ENCODE measurements at places on chromosomes 1 and 21.

- DNase-seq: no peak
Measured at GRCh38 chr1:31488528-31488927, 75.5 kb downstream of the SERINC2 start.

DNA sequence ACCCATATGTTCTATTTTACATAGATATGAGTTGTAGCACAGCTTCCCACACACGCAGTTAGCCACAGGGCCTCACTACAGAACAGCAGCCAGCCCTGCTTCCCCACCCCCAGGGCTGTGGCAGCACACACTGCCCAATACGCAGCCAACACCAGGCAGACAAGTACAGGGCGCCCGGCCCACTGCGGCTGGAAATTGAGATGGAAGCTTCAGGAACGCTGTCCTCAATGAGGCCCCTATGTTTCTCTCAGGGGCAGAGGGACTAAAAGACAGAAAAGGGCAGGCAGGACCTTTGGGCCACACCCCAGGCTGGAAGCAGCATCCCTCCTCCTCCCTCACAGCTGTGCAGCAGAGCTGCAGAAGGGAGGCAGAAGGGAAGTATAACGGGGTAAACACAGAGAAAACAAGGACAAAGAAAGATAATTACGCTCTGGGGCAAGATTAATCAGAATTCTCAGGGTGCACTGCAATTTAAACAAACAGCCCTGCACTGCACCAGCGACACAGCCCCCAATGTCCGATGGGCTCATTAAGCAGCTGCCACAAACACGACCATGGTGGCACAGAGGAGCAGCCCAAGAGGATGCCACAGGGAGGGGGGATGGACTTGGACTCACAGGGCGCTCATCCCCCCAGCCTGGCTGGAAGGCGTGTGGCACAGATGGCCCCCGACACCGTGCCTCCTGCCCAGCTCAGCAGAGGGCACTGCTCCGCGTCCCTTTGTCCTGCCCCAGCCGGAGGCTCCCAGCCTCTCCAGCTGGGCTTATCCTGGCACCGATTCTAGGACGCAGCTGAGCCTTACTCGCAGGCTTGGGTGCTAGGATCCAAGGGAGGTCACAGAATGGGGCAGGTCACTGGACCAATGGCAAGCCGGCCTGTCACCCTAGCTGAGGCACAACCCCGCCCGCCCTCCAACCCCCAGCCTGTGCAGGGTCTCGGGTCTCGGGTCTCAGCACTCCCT, 14.2 kb downstream of the WDR4 start:
- DNase-seq: no peak

GRCh38 chr21:45749974-45750373, 106.4 kb downstream of the PCBP3 start:
- DNase-seq: no peak

GRCh38 chr21:37043818-37044217, 29.1 kb downstream of the PIGP start:
- no peak for DNase-seq

- DNase-seq: no peak
Measured at GRCh38 chr1:237065903-237066302, 23.9 kb downstream of the RYR2 start.

- no peak for DNase-seq
Measured at GRCh38 chr1:88140325-88140724, 543.7 kb upstream of the PKN2 start.

DNA sequence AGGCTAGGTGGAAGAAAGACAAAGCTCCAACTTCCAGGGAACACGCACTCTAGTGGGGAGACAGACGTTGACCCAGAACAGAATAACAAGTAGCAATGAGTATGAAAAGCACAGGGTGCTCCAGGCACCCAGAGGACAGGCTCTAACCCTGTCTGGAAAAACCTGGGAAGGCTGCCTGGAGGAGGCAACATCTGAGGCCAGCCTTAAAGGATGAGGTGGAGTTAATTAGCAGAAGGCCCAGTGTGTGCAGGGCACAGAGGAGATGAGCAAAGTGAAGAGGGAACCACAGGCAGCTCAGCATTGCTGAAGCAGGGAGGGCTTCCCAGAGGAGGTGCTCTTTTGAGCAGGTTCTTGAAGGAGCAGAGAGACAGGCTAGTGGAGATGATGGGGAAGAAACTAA, 126.7 kb upstream of the KLHDC7A start:
- no peak for DNase-seq

- no peak for DNase-seq
Measured at GRCh38 chr1:44417351-44418021, 12.4 kb downstream of the RNF220 start.

DNA sequence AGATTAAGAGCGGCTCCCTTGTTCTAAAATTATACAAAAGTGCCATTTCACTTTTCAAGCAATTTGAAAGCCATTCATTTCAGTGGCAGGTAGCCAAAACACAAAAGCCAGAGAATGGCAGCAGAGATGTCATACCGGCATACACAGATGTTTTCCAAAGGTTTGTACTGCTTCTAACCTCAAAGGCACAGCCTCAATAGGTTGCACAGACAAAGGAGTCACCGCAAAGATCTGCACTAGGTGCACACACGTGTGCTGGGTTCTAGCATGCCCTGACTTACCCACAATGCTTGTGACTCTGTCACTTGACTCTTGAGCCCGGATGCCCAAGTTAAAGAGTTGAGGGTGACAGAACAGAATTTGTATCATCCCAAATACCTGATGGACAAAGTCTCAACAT, 448.9 kb upstream of the ADGRL2 start:
- no peak for DNase-seq

DNA sequence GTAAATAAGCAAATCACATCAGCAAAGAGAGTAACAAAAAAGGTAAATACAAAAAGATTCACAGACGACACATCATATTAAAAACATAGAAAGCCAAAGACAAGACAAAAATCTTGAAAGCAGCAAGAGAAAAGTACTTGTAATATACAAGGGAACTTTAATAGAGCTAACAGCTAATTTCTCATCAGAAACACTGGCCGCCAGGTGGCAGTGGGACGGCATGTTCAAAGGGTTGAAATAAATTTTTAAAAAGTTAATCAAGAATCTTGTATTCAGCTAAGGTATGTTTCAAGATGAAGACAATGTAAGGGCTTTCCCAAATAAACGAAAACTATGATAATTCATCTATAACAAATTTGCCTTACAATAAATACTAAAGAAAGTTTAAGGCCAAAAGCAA, 358.1 kb downstream of the LRRIQ3 start:
- no peak for DNase-seq

DNA sequence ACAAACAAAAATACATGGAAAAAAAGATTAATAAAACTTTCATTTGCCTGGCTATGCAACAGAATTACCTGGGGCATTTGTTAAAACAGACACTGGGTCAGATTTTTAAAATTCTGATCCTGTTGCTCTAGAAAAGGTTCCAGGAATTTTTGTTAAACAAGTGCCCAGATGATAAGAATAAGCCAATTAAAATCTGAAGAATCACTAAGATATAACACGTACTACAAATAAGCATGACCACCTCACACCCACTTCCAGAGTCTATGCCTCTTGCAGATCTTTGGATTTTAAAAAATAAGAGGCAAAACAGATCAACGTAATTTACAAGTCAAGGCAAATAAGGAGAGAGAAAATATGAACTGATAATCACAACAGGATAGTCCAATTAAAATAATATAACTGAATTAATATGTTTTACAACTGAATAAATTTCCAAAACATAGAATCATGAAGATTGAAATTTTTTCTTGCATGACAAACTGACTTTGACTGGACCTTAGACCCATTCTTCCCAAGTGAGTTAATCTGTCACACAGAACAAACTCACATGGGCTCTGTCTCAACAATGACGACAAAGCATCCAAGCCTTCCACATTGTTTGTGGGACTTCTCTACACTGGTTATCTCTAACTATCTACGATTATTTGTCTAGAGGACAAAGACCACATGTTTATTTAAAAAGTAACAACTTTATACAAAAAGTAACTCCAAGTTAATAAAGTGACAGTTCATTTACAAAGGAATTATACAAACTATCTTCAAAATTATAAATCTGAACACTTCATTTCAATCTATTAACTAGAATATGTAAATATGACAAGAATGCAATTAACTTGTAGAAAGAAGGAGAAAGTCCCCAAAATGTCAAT, 56.9 kb downstream of the COP1 start:
- DNase-seq: no peak

DNA sequence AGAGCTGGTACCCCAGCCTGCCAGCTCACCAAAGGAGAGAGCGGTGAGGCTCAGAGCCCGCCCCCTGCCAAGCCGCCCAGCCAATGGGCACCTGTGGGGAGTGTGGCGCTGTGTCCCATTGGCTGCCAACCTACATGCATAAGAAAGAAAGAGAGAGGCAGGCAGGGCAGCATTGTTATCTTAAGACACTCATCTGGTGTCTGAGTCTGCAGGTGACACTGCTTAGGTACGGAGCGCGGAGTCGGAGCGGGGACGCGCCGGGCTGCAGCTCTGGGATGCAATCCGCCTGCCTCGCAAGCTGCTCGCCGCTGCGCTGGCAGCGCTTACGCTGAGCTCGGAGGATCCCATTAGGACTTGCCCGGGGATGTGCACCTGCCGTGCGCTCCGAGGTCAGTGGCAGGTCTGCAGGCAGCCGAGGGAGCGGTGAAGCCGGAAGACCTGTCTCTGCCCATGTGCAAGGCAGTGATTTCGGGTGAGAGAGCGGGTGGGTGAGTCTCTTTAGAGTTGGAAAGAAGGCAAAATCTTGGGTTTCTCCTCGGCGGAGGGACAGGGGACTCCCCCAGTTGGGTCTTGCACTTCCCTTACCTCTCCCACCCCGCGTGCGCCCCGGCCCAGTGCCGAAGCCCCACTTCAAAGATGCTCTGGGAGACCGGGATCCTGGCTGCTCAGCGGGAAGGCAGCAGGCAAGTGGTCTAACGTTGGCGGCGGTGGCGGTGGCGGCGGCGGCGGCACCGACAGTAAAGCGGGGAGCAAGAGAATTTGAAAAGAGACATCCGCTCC, at the start of gene BRINP2:
BRINP2 (plus strand) TSS at position 203 of the 780 bp plus-strand sequence. CDS start 58,919 bp downstream, outside the sequence.
- DNase-seq: no peak

DNA sequence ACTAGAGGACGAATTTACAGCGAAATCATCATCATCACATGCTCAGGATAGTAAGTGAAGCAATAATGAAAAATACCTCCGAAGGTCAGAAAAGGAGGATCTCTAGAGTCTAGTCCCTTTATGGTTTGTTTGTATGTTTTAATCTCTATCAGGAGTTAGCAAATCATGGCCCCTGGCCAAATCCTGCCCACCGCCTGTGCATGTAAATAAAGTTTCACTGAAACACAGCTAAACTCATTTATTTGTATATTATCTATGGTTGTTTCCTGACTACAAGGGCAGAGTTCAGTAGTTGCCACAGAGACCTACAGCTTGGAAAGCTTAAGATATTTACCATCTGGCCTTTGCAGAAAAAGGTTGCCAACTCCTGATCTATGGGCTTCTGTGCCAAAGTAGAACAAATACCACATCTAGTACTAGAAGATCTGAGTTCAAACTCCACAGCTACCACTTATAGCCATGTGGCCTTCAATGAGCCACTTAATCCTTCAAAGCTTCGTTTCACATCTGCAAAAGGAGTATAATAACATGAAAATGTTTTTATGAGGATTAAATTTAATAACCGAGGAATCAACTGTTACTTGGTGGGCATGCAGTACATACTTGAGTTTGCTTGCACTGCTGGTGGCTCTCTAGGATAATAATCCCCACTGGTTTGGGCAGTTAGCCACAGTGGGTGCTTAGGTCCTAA, 94.0 kb upstream of the KIF26B start:
- no peak for DNase-seq

- no peak for DNase-seq
Measured at GRCh38 chr1:214349781-214350180, 68.8 kb downstream of the SMYD2 start.

DNA sequence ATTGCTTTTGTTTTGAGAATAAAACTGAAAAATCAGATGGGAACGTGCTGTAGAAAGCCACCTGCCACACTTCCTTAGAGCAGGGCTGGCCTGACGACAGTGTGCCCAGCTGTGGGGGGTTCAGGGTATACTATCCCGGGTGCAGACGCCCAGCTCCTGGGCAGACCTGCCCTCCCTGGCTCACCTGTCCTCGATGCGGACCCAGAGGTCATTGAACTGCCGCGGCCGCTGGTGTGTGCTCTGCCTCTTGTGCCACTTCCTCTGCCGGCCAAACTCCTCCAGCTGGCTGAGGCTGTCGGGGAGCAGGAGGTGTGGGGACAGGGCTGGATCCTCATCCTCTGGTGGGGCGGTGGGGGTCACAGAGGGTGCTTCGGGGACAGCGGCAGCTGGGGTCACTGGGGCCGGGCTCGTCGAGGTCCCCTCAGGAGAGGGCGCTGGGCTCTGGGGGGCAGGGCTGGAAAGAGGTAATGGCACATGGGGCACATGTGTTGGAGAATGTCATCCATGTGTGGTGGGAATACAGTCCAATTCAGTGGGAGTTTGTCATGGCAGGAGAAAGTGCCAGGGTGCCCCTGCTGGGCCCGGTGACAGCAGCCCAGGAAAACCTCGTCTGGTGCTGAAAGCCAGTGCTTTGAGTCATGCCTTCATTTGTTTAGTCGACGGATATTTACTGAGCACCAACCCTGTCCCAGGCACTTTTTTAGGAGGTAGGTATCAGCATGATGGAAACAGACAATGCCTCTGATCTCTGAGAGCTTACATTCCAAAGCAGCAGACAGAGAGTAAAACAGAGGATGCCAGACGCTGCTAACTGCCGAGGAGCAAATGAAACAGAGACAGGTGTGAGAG, 222.0 kb downstream of the TRABD2B start:
- DNase-seq: no peak

DNA sequence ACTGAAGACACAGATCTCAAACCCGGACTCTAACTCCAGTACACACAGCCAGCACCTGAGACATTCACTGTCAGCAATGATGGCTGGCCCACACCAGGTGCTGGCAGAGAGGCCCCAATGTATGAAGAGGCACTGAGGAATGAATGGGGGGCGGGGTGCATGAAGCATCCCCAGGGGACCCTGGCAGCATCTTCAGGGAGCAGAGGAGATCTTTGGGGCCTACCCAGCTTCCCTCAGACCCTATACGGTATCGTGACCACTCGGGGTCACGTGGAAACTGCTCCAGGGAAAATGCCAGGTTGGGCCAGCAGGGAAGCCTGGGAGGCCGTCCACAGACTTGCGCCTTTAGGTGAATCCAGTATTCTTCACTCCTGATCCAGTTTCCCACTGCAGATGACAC, 84.3 kb downstream of the NPHP4 start:
- DNase-seq: no peak

- no peak for DNase-seq
Measured at GRCh38 chr1:236240675-236241074, 41.1 kb downstream of the ERO1B start.

All from CD4-positive, alpha-beta T cell treated with Interleukin-17A for 1 hour (primary cell).